ENCODE measurements at places on chromosomes 12 and 14.

- no peak for DNase-seq
Measured at GRCh38 chr12:20523658-20524057, 155.3 kb downstream of the PDE3A start.

- no peak for DNase-seq
Measured at GRCh38 chr12:131010396-131011131, 56.9 kb downstream of the ADGRD1 start.

DNA sequence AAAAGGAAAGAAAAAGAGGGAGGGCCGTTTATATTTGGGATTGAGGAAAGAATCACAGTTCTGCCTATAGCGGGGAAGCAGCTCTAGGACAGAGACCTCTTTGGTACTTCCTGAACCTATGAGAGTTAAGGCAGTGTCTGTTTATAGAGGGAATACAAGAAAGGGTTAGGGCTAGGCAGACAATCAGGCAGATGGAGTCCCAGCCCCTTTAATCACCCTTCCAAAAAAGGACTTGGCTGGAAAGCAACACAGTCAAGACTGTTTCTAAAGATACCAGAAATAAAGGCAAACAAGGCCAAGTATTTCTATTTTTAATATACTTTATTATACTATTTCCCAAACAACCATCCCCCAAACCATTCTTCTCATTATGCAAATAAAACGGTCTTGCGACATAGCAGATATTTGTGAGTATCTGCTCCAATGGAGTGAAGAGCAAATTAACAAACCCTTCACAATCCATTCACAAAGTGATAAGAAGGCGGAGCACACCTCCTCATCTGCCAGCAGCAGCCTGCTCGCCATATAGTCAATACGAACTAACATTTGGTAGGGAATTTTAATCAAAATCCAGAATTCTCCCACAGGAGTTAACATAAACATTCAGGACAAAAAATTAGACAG, 697 bp upstream of the GRIP1 start:
- DNase-seq = no peak

DNA sequence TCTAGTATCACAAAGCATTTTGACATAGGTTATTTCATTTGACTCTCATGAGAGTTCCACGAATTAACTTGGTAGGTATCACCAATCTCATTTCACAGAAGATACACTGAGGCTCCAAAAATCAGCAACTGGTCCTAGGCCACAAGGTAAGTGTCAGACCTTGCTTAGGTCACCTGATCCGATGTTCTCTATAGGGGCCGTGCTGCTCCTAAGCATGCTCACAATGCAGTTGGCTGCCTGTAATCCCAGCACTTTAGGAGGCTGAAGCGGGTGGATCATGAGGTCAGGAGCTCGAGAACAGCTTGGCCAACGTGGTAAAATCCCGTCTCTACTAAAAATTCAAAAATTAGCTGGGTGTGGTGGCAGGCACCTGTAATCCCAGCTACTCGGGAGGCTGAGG, 78.7 kb upstream of the FOXN3 start:
- no peak for DNase-seq

DNA sequence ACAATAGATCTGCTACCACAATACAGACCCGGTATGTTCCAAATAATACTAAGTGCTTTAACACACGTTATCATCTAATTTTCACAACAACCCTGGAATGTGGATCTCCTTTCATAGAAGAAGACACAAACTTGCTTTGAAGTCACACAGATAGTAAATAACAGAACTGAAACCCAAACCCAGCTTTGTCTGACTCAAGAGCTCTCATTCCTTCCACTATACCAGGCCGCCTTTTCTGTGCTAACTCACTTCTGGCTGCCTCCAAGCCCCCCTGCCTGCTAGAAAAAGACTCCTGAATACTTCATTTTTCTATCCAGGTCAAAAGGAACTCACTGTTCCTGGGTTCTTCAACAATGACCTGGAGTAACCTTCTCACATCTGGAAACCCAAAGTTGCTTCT, 37.8 kb downstream of the PRPF40B start:
- DNase-seq = no peak

DNA sequence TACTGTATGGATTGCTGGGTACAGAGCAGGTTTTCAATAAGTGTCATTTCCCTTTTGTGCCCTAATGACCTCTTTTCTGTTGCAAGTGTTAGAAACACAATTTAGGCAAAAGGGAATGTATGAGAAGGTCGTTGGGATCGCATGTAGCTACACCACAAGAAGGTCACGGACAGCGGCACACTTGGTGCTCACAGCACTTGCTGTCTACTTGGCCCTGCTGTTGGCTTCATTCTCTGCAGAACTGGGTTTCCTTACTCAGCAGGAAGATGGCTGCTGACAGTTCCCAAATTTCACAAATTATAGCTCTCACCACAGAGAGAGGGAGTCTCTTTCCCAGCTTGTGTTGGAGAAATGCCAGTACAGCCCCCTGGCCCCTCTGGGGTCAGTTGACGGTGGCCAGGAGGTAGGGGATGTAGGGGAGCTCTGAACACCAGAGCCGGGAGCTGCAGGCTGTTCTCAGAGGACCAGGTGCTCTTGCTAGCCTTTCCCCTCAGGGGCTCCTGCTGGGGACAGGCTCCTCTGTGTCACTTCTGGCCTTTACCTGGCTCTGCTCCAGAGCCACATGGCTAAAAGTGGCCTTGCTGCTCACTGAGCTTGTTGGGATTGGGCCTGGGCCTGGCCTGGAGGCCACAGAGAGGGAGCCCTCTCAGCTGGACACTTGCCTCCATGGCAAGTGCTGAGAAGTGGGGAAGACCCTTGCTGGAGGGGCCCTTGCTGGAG, 50.9 kb upstream of the BCL7A start:
- no peak for DNase-seq

GRCh38 chr12:69608114-69608513, 2.6 kb downstream of the LRRC10 start:
- no peak for DNase-seq

DNA sequence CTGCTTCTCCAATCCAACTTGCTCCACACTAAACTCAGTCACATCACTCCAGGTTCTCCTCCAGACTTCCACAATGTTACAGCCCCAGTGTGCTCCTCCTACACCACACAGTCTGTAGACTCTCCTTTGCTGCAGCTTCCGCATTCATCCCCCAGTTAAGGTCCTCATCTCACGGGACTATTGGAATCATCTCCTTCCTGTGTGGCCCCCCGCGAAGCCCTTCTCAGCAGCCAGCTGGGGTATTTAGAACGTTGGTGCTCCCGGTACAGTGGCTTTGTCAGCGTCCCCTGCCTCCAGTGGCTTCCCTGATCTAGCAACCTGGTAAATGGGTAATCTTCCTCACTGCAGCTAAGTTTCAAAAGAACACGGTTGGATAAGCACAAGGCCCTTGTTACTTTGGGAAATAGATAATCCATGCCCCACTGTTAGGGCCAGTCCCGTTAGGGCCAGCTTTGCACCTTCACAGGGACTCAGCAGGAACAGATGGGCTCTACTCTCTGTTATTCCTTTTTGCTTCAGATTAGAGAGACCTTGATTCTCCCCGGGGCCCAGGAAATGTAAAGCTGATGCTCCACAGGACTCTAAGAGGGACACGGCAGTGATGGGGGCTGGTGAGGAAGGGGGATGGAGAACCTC, 823 bp upstream of the TSPAN11 start:
- no peak for DNase-seq

- peak; percentile 37 for DNase-seq
Measured at GRCh38 chr14:103056322-103057027, 874 bp downstream of the CDC42BPB start.

- DNase-seq = no peak
Measured at GRCh38 chr12:25365340-25365730, 114.6 kb upstream of the KRAS start.

GRCh38 chr12:109014984-109015765, 5.7 kb downstream of the SVOP start:
- DNase-seq = no peak

GRCh38 chr14:93736378-93737014, 51.8 kb downstream of the PRIMA1 start:
- no peak for DNase-seq

DNA sequence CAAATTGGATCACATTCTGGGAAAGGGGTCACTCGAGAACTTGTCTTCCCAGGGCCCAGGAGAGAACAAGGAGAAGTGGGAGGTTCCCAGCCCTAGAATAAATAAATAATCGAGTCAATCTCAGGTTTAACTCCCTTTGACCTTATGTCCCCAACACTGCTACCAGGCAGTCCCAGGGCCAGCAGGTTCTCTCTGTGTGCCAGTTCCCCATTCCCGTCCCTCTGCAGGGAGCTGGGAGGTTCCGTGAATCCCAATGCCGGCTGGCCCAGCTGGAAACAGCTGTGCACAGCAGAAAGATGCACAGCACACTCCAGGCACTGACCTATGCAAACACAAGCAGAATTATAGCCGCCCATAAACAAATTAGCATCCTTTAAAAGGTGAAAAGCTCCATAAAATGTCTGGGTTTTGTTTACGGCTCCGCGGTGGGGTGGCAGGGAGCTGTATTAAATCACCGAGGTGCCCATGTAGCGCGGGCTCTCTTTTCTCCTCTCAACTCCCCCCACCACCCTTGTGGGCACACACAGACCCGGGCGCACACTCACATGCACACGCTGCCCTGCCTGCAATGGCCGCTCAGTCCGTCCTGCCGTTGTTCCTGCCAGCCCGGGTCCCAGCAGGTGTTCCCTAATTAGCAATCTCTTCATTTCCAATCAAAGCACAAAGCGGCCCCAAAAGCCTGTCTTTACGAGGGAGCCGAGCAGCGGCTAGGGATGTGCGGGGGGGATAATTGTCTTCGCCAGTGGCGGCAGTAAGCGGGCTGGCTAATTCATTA, 46.6 kb upstream of the ESRRB start:
- no peak for DNase-seq

- no peak for DNase-seq
Measured at GRCh38 chr12:96194576-96194889, 358 bp downstream of the ELK3 start.

DNA sequence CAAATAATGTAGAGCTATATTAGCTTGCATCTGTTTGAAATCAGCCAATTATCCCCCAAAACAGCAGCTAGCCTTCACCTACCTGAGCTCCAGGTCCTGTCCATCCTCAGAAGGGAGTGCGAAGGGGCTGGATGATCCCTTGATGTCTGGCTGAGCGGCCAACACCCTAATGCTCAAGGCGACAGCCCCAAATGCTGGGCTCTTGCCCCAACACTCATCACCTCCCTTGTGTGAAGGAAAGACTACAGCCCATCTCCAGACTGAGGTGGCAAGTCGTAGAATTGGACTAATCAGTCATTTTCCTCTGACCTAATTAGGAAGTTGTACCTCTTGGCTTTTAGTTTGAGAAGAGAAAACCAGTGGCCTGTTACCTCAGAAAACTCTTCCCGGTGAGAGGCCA, 16.3 kb upstream of the MDM1 start:
- no peak for DNase-seq

- DNase-seq = no peak
Measured at GRCh38 chr14:64992328-64992885, 5.7 kb downstream of the FNTB start.

DNA sequence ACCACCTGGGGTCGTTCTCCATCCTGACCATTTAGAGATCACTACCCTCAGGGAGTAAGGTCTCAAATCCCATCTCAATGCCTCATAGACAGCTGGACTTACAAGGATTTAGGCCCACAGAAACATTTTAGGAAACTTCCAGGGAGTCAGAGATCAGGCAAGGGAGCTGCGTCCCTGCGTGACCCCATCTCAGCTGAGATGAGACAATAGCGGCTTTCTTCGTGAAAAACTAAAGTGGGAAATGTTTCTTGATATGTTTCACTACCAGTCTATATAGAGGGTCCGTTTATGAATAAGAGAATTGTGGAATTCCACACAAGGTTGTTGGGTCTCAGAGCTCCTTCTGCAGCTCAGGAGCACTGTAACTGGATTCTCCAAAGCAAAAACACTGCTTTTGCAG, 105.1 kb downstream of the VCPKMT start:
- no peak for DNase-seq

GRCh38 chr14:49977126-49977841, 84.4 kb downstream of the ARF6 start:
- DNase-seq = no peak

DNA sequence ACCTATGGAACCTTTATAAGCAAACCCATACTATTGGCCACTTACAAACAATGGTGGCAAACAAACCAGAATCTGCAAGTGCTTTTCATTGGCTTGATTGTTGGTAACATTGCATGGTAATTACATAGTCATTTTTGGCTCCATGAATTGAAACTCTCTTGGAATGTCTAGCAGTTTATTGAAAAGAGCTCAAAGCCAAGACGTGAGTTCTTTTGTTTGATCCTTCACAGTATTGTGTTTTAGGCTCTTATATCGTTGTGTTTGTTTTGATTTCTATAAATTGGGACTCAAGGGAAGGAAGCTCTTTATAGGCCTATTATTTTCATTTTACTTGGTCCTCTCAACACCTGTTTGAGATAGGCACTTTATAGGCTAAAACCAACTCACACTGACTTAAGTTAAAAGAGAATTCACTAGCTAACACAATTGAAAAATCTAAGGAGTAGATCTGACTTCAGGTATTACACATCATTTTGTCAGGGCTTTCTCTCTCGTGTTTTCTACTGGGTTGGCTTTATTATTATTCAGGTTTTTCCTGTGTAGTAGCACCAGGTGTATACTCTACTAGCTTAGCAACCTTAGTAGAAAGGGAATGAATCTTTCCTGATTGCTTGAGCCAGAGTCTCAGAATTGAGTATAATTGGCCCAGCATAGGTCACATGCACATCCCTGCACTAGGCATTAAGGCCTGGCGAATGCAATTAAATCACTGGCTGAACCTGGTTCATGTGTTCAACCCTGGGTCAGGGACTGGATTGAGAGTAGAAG, 341.4 kb downstream of the RAD51B start:
- no peak for DNase-seq

- peak; percentile 96 for DNase-seq
Measured at GRCh38 chr14:60091550-60092525, at the start of gene PCNX4. TSS of gene PCNX4 (plus strand) at chr14:60091923. CDS start at chr14:60107639, 15,716 bp downstream.

GRCh38 chr12:13075118-13075480, 28.4 kb downstream of the GSG1 start:
- no peak for DNase-seq

DNA sequence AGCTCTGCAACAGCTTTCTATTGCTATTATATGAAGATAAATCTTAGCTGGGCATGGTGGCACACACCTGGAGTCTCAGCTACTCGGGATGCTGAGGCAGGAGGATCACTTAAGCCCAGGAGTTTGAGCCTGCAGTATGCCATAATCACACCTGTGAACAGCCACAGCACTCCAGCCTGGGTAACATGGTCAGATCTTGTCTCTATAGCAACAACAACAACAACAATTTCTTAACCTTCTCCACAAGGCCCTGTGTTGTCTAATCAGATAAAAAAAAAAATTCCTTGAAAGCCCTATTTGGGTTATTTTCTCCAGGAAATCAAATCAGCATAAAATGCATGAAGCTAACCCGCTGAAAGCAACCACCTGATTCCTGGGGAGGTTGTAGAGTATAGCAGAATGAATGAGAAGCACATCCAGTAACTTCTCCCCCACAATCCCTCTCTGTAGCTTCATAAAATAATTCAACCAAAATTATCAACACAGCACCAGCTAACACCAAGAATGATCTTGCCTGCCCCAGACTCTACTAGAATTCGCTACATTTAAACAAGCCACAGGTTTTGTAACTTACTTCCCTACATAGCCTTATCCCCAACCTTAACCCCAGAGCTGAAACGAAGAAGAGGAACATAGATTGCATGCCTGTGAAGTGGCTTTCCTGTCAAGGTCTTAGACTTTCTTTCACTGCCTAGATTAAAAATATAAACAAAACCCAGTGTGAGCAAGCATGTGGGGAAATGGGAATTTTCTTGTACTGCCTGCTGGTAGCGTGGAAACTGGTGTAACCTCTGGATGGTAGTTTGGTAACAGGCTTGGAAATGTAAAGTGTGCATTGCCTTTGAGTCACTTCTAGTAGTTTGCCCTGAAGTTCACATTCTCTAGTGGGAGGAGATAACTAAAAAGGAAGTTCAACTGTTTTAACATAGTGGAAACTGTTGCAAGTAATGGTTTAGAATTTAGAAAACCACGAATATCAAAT, 6.0 kb upstream of the STK38L start:
- DNase-seq = peak; percentile 36

Data from SK-N-DZ (cell line).